Stimulated activated CD4-positive, alpha-beta T cell treated with anti-CD3 and anti-CD28 coated beads, TNF-alpha, amount 100 ng/mL, for 4 hours (primary cell): ENCODE measurements at places on chromosomes 1 and 21.

GRCh38 chr1:109186733-109187086 is 27.0 kb upstream of the SARS1 start:
- DNase-seq: no peak

GRCh38 chr1:184456189-184456588 is 69.4 kb downstream of the C1orf21 start:
- DNase-seq: no peak

- no peak for DNase-seq
Observed at GRCh38 chr1:167088746-167089417, 1.3 kb downstream of the GPA33 start.

- DNase-seq: no peak
Observed at GRCh38 chr1:163896001-163896400, 574.2 kb downstream of the NUF2 start.

- DNase-seq: peak; percentile 32
Observed at GRCh38 chr21:41895643-41896493, 16.7 kb upstream of the PRDM15 start.
